ENCODE measurements at places on chromosomes 1 and 21. TPM values are rescaled to one million over a fixed set of nuclear protein-coding genes. Genes with fewer than 3 reads are reported as not detected.
A peak's percentile ranks its signal among the peaks of the same experiment; 100 is the strongest.

GRCh38 chr1:113452921-113453770 is 62.8 kb downstream of the MAGI3 start:
- H3K27me3 ChIP-seq: no peaks in the 10 kb centered on the region
- no peaks in the 10 kb centered on the region for H3K36me3 ChIP-seq
- H3K27ac ChIP-seq: no peak overlapping the region
- no peak for DNase-seq
- no peak overlapping the region for H3K4me3 ChIP-seq

GRCh38 chr1:8477983-8478362 is 160.1 kb downstream of the SLC45A1 start:
- H3K27me3 ChIP-seq: no peaks in the 10 kb centered on the region
- H3K4me3 ChIP-seq: no peak overlapping the region
- peak overlapping the region; percentile 77 for H3K27ac ChIP-seq
- peaks cover 4% of the 10 kb centered on the region for H3K36me3 ChIP-seq
- peaks cover 30% of the 10 kb centered on the region for H3K4me1 ChIP-seq

GRCh38 chr1:183598386-183598785 is 8.1 kb upstream of the NCF2 start:
- no peaks in the 10 kb centered on the region for H3K4me1 ChIP-seq
- no peak overlapping the region for H3K27ac ChIP-seq
- no peak overlapping the region for H3K4me3 ChIP-seq

DNA sequence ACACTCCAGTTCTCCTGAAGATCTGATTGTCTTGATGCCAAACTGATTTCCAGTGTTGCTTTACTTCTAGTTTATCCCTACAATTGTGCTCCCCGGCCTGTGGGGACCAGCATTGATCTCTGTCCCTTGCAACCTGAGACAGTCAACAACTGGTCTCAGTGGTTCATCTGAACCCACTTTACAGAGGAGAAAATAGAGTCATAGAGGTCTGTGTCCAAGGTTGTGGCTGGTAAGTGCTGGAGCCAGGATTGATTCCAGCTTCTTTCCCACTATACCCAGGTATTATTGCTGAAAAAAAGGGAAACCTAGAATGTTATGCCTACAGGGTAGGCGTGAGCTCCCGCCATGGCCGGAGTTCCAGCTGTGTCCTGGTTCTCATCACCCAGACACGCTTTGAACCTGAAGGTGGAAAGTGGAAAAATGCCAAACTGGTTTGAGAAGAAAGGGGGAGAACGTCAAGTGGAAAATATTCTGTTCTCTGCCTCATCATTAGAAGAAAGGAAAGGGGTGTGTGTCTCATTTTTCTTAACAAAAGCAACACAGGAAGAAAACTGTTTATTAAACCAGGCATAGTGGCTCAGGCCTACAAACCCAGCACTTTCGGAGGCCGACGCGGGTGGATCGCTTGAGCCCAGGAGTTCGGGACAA is 60.7 kb upstream of the ITPKB start:
- H3K27ac ChIP-seq: no peak overlapping the region
- H3K36me3 ChIP-seq: no peaks in the 10 kb centered on the region
- H3K27me3 ChIP-seq: no peaks in the 10 kb centered on the region
- DNase-seq: no peak
- no peak overlapping the region for H3K4me3 ChIP-seq
- peaks cover 2% of the 10 kb centered on the region for H3K4me1 ChIP-seq

Gene AQP10
- total RNA-seq: 0.96 TPM
